ENCODE measurements at places on chromosomes 16 and 17.

- DNase-seq = no peak
Measured at GRCh38 chr16:31477220-31478216, 5.4 kb upstream of the SLC5A2 start.

DNA sequence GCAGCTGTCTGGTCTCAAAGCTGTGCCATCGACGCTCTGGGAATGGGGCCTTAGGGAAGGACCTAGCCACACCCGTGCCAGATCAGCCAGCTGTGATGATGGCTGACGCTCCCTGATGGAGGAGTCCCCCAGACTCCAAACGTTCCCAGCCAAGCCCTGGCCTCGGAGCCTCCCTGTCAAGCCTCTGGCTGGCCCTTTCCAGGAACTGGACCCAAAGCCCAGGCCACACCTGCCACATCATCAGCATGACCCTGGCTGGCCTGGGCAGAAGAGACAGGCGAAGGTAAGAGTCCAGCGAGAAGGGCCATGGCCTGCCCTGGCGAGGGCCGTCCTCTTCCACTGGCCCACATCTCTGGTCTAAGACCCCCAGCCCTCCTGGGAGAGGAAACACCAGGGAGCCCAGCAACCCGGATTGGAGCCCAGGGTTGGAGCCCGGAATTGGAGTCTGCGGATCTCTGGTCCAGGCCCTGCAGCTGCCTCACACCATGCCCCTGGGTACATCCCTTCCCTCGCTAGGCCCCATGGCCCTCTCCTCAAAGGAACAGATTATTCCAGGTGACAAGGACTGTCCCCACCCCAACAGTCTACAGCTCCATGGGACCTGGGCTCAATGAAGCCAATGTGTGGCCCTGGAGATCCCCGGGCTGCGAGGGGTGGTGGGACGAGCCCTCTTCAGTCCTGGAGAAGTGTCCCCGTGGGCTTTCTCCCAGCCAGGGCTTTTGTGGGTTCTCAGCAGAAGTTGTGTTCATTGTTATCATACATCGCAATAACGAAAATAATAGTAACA lies 105.1 kb upstream of the TNRC6C start:
- DNase-seq = no peak

- no peak for DNase-seq
Measured at GRCh38 chr16:69931631-69932030, 19.5 kb upstream of the CLEC18A start.

DNA sequence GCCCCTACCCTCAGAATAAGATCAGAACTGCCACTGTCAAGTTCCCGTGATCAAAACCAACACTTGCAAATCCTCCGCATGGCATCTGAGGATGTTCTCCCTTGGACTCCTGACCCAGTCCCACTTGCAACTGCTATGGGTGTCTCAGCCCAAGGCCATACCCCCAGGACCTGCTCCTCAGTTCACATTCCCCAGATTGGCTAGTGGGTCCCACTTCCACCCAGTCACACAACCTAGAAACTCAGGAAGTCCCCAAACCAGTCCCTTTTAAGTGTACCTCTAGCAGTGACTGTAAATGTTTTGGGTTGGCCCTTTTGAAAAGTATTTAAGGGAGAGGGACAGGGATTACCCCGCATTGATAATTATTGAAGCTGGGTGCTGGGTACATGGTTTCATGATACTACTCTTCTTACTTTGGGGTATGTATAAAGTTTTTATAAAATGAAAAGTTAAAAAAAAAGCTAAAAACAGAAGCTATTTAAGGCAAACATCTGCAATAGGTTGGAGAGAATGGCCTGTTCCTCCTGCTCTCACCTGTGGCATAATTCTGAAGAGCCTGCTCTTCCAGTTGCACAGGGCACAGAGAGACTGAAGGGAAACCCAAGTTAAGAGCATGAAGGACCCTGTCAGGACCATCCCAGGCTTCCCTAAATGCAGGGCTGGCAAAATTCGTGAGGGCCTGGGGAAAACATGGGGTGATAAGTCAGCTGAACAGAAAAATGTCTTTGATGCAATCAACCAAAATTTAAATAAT lies 42.5 kb downstream of the ERN1 start:
- no peak for DNase-seq

DNA sequence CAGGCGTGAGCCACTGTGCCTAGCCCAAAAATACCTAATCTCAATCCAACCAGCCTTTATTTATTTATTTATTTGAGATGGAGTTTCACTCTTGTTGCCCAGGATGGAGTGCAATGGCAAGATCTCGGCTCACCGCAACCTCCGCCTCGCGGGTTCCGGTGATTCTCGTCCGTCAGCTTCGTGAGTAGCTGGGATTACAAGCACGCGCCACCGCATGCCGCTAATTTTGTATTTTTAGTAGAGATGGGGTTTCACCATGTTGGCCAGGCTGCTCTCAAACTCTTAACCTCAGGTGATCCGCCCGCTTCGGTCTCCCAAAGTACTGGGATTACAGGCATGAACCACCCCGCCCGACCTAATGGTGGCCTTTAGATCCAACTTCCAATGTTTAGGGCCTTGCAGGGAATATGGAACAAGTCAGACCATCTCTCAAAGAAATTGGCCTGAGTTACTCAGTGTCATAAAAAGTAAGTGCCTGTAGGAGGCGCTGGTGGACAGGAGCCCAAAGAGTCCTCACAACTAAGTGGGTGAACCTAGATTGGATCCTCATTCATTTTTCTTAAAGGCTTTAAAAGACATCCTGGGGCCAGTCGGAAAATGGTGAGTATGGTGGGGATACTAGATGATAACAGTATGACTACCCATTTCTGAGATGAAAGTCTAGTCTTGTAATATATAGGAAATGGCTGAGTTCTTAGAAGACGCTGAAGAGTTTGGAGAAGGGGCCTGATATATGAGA lies 4.6 kb downstream of the ZSCAN10 start:
- peak; percentile 33 for DNase-seq

DNA sequence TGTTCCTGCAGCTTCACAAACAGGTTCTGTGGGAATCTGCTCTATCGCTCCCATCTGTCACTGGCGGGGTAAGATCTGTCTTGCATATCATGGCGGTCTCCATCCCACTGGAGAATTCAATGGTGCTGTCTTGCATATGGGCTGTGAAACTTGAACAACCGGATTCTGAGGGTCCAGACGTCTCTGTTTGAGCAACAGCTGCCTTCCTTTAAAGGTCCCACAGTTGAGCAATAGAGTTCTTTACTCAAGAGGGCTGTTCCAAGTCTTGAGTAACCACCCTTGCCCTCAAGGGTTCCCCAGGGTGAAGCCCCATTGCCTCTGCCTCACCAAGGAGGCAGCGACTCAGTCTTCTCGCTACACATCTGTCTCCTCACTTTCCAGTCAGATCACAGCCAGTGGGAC lies 50.8 kb downstream of the ZFHX3 start:
- DNase-seq = no peak
